Stimulated activated memory B cell treated with anti-CD40 and anti-IgM and Interleukin-4, amounts not matched to agents 10 μg/mL and 1 μg/mL and 100 μg/mL, for 72 hours (primary cell): ENCODE measurements at places on chromosomes 7 and 10.
A peak's percentile ranks its signal among the peaks of the same experiment; 100 is the strongest.

GRCh38 chr7:159125104-159125954 lies 19.3 kb downstream of the VIPR2 start:
- ATAC-seq = no peak

DNA sequence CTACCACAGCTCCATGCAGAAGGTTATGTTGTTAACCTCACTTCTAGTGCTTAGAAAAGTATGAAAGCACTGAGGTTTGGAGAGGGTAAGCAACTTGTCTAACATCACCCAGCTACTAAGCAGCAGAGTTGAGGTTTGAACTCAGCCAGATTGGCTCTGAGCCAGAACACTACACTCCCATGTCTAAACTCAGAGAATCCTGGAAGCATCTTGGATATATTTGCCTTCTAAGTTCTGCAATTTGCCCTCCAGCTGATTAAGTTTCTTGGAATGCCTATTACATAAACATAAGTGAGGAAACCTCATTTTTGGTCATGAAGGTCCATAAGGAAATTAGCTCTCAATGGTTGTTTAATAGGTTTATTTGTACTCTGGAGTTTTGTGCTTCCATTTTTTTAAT lies 78.1 kb upstream of the PHYHIPL start:
- no peak for ATAC-seq

- peak; percentile 48 for ATAC-seq
These were observed 32.5 kb downstream of the ZNF438 start for GRCh38 chr10:30999070-30999712.

DNA sequence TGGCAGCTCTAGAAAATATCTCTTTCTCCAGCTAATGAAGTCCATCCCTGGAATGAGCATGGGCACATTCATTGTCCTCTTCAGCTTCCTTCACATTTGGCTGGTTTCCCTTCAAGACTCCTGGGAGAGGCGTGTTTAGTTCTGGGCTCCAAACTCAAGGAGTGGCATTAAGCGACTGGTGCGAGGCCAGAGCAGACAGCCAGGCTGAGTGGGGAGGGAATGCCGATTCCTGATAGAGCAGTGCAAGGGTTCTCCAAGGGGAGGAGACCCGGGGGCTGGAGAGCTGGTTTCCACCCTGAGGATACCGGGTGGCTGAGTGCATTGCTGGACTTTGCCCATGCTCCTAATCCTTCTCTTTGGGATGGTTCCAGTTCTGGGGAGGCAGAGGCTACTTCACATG lies 372.1 kb downstream of the RPS24 start:
- ATAC-seq = no peak

DNA sequence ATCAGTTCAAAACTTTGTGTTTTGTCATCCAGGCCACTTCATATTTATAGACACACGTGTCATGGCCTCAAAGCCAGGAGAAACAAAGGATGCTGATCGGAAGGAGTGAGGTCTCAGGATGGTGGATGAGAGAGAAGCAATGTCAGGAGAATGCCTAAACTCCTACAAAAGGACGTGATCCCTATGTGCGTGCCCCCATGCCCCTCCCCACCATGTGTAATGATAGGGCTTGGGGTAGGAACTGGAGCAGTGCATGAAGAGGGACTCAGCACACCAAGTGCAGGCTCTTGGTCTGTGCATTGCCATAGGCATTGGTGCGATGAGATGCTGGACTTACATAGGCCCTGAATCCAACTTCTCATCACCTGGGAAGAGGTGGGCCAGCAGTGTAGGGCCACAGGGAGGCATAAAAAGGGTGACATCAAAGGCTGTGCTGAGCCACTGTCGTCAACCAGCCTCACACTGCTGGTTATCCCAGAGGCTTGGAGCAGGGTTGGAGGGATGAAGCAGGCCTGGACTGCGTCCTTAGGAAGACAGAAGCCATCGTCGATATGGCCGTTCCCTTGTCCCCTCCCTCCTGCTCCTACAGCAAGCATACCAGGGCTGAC lies 46.9 kb upstream of the GDF10 start:
- ATAC-seq = no peak

GRCh38 chr7:142932386-142933091 lies 1.0 kb downstream of the TRPV5 start:
- no peak for ATAC-seq

- ATAC-seq = no peak
These were observed 118.4 kb upstream of the TCERG1L start for GRCh38 chr10:131429942-131430341.
